Hematopoietic multipotent progenitor cell treated with erythropoietin and hydrocortisone succinate and interleukin-3 and kit ligand, for 4 days (in vitro differentiated cells): ENCODE measurements at places on chromosomes 6 and 20.

- DNase-seq = peak; percentile 60
Measured at GRCh38 chr6:167652701-167653095, 174.0 kb upstream of the AFDN start.

GRCh38 chr6:75381877-75382633 is 97.5 kb upstream of the TMEM30A start:
- DNase-seq = no peak

- DNase-seq = no peak
Measured at GRCh38 chr6:138620630-138621029, 121.3 kb upstream of the NHSL1 start.

DNA sequence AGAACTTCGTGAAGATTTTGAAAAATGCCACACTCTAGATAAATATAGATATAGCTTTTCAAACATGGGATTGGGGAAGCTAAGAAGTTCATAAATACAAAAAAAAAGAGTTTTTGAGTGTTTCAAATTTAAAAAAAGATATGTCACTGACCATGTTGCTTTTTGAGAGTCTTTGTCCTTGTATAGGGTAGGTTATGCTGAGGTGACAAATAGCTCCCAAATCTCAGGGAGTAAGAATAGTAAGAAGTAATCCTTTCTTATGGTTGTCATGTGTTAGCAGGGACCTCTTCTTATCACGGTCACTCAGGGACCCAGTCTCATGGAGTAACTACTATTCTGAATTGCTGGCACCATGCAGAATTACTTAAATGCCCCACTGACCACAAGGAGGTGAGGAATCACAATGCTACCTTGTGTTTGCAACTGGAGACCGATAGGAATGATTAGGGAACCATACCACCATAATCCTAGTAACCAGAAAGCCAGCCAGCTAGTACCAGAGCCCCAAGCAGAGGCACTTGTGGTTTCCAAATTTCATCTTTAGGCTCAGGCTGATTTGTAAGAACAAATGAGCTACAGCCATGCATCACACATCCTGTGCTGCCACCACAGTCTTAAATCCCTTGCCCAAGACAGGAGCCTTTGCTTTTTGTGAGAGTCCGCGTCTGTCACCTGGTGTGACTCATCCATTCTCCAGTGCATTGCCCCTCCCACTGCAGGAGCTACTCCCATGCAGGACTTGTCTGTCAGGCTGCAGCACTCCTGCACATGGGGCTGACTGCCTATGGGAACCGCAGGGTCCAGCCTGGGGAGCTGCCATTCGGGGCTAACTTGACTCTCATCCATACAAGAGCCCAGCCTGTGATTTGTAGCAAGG is 42.4 kb upstream of the ADGRF4 start:
- peak; percentile 30 for DNase-seq

DNA sequence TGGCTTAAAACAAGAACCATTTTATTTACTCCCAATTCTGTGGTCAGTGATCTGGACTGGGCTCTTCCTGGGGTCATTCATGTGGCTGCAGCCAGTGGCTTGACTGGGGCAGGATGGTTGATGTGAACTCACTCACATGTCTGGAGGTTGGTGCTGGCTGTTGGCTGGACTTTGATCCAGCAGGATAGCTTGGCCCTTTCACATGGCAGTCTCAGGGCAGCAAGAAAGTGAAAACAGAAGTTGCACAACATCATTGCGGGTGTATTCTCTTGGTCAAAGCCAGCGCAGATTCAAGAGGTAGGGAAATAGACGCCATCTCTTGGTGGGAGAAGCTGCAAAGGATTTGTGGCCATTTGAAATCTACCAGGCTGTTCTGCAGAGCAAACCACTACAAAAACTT is 77.2 kb downstream of the MDGA1 start:
- DNase-seq = no peak

GRCh38 chr20:9136114-9136513 is 67.2 kb downstream of the PLCB4 start:
- DNase-seq = peak; percentile 89

DNA sequence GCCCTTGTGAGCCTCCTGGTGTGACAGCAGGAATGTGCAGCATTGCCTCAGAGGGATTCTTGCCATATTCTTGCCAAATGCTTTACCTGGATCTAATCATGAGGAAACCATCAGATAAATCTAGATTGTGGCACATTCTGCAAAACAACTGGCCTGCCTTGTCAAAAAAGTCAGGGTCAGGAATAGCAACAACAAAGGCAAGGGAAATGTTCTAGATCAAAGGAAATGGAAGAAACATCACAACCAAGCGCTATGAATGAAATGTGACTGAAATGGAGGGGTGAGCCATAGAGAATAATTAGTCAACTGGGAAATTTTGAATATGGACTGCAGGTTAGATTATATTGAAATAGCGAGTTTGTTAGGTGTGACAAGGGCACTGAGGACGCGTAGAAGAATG is 262.6 kb upstream of the CDYL start:
- DNase-seq = no peak

- no peak for DNase-seq
Measured at GRCh38 chr20:23689399-23689690, 507 bp upstream of the CST4 start.

DNA sequence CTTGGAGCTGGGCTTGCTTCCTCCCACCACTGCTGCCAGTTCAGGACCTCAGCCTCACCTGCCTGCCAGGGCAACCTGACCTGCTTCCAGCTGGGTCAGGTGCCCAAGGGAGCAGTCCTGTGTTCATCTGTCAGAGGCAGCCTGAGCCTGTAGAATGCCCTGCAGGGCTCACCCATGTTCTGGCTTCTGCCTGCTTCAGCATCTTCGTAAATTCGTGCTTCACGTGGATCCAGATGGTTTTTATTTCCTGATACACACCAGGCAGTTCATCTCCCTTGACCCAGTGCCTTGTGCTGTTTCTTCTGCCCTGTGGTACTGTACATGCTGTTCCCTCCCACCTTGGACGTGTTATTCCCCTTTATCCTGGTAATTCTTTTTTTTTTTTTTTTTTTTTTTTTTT is 50.2 kb downstream of the ARID1B start:
- no peak for DNase-seq

DNA sequence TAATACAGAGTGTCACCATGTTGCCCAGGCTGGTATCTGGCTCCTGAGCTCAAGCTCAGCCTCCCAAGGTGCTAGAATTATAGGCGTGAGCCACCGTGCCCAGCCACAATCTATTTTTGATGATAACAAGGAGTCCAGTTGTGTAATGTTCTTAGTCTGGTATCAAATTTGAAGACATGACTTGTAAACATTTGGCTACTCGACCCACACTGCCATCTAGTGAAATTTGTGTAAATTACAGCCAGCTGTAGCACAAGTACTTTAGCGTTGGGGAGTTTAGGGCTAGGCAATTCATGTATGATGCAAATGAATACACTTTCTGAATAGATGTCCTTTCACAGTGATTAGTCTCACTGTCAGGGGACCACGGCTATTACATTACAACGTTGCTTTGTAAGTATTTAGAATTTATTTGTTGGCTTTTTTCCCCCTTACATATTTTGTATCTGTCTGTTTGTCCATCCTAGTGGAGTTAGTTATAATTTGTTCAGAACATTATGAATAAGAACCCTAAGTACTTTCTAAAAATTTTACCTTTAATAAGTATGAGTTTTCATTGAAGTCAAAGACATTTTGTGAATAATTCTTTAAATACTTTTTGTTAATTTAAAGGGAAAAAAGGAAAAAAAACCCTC is 139.7 kb downstream of the PRDM13 start:
- peak; percentile 87 for DNase-seq

DNA sequence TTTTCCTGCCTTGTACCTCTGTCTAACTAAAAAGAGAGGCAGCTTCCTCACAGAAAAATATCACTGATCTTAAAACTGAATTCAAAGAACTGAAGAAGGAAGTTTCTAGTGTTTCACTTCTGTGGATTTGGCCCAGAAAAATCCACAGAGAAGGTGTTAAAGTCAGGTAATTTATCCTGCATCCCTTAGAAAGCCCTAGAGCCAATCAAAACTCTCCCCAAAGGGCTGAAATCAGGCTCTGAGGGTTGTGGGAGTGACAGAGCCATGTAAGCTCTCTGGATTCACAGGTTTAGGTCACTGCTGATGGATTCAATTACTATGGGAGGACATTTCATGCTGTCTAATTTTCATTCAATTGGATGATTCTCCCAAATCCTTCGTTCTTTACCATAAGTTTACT is 152.3 kb downstream of the OR2B2 start:
- DNase-seq = no peak

DNA sequence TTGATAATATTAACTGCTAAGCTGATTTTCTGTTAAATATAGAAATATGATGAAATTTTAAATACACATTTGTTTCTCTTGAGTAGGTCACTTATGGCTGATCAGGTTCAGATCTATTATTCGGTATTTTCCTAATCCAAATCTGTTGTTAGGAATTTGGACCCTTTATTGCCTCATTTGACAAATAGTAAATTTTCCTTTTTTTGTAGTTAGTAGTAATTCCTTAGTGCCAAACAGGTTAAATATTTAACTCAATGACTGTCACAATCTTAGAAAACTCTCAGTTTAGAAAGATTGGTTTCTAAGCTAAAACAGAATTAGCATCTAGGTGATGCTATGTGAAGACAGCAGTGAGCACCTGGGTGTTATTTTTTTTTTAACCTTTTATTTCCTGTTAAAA is 1598.9 kb downstream of the KHDRBS2 start:
- DNase-seq = no peak

- DNase-seq = no peak
Measured at GRCh38 chr6:79838851-79839250, 108.5 kb downstream of the ELOVL4 start.
